ENCODE measurements at places on chromosomes 5 and 9.

DNA sequence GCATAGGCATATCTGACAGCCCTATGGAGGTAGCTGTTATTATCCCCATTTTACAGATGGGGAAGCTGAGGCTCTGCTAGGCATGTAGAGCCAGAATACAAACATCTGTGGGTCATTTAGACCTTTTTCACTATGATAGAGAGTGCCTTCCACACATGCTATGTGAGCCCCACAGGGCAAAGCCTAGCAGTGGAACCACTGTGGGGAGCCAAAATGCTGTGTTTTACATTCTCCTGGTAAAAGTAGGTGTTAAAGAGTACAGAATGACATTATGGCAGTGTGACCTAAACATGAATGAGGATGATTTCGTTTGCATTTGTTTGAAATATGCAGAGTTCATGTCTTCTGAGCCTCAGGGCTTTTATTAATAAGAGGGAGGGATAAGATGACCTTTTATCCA lies 265.2 kb downstream of the MAST4 start:
- DNase-seq = no peak

- DNase-seq = no peak
These were observed 19.0 kb downstream of the C9orf152 start for GRCh38 chr9:110188991-110189390.

DNA sequence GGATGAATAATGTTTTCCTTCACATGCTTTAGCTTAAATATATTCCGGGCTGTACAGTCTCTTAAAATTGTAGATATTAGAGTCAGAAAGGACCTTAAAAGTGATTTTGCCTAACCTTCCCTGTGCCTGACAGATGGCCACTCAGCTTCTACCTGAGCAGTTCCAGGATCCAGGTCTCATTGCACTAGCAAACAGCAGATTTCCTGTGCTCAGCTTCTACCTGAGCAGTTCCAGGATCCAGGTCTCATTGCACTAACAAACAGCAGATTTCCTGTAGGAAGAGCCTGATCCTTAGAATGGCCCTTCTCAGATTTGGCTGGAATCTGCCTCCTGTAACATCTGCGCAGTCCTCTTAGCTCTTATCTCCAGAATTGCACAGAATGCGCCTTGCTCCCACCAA lies 219.8 kb downstream of the AOPEP start:
- no peak for DNase-seq

DNA sequence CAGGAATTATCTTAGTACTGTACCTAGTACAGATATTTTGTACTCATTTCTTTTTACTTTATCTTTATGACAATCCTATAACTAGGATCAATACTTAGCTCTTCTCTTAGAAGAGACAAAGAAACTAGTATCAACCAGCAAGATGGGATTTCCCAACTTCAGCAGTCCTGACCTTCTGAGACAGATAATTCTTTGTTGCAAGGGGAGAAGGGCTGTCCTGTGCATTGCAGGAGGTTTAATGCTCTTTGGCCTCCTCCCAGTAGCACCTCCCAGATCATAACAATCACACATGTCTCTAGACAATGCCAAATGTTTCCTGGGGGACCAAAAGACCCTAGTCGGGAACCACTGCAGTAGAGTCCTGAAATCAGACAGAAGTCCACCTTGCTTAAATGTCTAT lies 424.3 kb upstream of the DMAC1 start:
- DNase-seq = no peak

DNA sequence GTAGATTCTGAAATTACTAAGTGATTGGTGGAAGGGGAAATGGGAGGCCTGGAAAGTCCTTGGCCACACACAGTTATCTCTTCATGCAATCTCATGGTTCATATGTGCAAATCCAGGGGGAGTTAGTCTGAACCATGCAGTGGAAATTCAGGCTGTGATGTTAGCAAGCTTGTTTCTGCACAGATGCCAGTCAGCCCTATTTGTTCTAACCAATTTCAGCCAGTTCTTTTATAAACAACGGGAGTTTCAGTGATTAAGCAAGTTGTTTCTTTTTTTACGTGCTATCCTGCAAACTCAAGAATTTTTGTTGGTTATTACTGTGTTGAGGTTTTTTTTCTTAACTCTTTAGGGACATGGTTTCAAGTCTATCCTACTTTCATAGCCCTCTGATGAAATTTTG lies 298.0 kb downstream of the FER start:
- no peak for DNase-seq

GRCh38 chr9:14277244-14277643 lies 36.7 kb downstream of the NFIB start:
- no peak for DNase-seq

- no peak for DNase-seq
These were observed 2.8 kb downstream of the SLC25A25 start for GRCh38 chr9:128070874-128071273.

DNA sequence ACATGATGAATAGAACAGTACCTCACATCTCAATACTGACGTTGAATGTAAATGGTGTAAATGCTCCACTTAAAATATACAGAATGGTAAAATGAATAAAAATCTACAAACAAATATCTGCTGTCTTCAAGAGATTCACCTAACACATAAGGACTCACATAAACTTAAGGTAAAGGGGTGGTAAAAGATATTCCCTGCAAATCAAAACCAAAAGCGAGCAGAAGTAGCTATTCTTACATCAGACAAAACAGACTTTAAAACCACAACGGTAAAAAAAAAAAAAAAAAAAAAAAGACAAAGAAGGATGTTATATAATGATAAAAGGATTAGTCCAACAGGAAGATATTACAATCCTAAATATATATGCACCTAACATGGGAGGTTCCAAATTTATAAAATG lies 214.0 kb upstream of the MAST4 start:
- no peak for DNase-seq

GRCh38 chr5:147708708-147709107 lies 73.8 kb downstream of the JAKMIP2 start:
- no peak for DNase-seq

GRCh38 chr5:31442058-31442745 lies 89.7 kb downstream of the DROSHA start:
- DNase-seq = no peak

GRCh38 chr5:159038907-159039306 lies 60.8 kb downstream of the EBF1 start:
- DNase-seq = no peak

- DNase-seq = no peak
These were observed 71.2 kb downstream of the RAPGEF1 start for GRCh38 chr9:131668439-131669268.
